ENCODE measurements at places on chromosomes 1 and 21. TPM values are rescaled to one million over a fixed set of nuclear protein-coding genes. Genes with fewer than 3 reads are reported as not detected.
A peak's percentile ranks its signal among the peaks of the same experiment; 100 is the strongest.

The PROK1 gene
- total RNA-seq = not detected

The GPR61 gene
- not detected for total RNA-seq

The EFNA3 gene
- 7.5 TPM for total RNA-seq

The C1orf141 gene
- not detected for total RNA-seq

The CEP104 gene
- 13.1 TPM for total RNA-seq

The TNFSF4 gene
- 0.21 TPM for total RNA-seq

The CA6 gene
- not detected for total RNA-seq

The MYBPH gene
- not detected for total RNA-seq

The ATP1A4 gene
- total RNA-seq = not detected

The SLC2A1 gene
- total RNA-seq = 372 TPM

The OBSCN gene
- 1.1 TPM for total RNA-seq

- DNase-seq = no peak
These were observed 923 bp upstream of the IFNGR2 start for GRCh38 chr21:33402001-33402979.

- no peak for DNase-seq
These were observed 59.8 kb downstream of the ITPKB start for GRCh38 chr1:226679262-226679661.

DNA sequence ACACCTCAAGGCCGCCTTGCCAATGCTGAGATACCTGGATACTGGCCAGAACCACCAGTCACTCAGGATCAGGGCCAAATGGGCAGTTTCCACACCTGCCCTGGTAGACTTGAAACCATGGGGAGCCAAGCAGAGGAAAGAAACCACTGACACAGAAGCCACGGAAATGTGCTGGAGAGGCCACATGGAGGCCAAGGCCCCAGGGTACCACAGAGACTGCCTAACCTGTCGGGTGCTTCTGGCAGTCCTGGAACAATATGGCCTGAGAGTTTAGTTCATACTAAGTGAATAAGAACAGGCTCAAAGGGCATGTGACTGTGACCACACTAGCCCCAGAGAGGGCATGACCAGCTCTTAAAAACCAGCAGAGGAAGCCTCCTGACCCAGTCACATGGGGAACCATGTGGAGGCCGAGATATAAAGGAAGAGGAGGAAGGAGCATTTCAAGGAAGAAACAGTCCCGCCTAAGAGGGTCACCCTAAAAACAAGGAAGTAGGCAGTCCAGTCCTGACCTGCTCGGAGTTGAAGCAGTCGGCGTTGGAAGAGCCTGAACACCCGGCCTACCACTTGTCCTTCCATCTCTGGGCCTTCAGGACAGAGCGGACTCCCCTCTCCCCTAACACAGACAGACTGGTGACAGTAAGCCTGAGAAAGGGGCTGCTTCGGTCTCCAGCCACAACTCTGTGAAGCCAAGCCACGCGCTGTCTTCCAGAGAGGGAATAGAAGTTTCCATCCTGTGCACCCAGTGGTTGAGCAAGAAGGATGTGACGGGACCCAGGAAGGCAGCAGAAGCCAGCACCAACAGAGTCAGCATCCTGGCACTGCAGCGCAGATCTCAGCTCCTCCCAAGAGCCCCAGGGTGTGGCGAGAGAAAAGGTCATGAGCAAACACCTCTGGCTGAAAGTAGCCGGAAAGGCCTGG lies at the start of gene DENND2D:
DENND2D (minus strand) TSS at position 766 of the 921 bp plus-strand sequence; CDS start at position 579, 187 bp downstream.
- DNase-seq = no peak

DNA sequence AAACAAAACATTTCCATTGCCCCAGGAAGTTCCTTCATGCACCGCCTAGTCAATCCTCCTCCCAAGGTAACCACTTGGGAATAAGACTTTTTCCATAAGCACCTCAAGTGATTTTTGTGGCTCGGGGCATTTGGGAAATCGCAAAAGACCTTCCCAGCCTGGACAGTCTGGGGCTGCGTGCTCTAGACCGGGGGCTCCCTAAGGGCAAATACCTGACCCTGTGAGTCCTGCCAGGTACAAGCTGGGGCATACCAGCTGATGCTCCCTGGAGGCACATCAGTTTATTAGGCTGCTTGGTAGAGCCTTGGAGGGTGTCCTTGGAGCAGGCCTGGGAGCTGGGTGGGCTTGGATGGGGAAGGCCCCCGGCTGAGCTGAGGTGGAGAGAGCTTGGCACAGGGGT lies 34.4 kb downstream of the ALPL start:
- DNase-seq = no peak

- DNase-seq = no peak
These were observed 62.5 kb upstream of the CAPZB start for GRCh38 chr1:19547814-19548213.

GRCh38 chr21:40639616-40640194 lies 207.3 kb downstream of the DSCAM start:
- no peak for DNase-seq

DNA sequence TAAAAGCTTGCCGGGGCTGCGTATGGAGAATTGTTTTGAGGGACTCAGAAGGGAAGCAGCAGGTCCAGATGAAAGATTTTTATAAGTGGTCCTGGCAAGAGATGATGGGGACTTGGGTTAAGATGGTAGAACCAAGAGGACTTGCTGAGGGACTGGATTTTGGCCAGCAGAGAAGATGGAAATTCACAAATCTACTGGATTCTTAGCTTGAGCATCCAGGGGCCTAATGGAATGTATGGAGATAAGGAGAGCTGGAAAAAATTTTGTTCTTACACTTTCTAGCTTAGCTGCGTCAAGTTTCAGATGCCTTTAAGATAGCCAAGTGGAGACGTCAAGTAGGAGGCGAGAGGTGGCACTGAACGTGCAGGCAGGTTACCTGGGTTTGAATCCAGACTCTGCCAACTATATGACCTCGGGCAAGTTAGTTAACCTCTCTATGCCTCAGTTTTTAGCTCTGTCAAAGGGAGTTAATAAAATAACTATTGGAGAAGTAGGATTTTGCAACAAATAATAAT lies 3.4 kb upstream of the RBP7 start:
- DNase-seq = no peak

DNA sequence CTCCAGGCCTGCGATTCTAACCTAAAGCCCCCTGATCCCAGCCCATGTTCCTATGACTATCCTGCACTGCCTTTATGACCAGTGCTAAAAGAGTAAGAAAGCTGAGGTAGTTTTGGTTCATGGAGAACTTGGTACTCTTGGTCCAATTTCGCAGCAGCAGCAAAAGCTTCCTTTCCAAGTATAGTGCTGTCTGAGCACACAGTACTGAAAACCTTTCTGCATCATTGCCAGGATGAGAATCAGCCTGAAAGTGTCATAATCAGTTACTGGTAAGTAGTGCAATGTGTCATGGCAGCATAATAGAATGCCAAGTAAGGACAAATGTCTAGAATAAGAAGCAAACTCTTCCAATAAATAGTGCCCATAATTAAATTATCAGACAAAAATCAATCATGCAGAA lies 889.6 kb upstream of the ADGRL4 start:
- no peak for DNase-seq

- peak; percentile 48 for DNase-seq
These were observed at the start of gene NIBAN1 for GRCh38 chr1:184974056-184974836. TSS of gene NIBAN1 (minus strand) at chr1:184974508. CDS start at chr1:184974356, 152 bp downstream.

DNA sequence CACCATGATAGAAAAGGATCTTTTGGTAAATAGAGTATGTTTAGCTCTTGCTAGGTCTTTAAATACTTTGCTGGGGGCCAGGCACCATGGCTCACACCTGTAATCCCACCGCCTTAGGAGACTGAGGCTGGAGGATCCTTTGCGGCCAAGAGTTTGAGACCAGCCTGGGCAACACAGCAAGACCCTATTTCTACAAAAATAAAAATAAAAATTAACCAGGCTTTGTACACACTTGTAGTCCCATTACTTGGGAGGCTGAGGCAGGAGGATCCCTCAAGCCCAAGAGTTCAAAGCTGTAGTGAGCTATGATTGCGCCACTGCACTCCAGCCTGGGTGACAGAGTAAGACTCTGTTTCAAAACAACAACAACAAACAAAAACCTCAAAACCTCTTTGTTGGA lies 1.1 kb upstream of the KCNE2 start:
- no peak for DNase-seq

- DNase-seq = no peak
These were observed 12.2 kb upstream of the CD2 start for GRCh38 chr1:116741836-116742565.

- no peak for DNase-seq
These were observed 107.2 kb downstream of the LAMC2 start for GRCh38 chr1:183293241-183293640.

- peak; percentile 87 for DNase-seq
These were observed 43.7 kb downstream of the ADAMTS1 start for GRCh38 chr21:26801498-26801897.

GRCh38 chr1:230090194-230090711 lies 23.2 kb downstream of the GALNT2 start:
- DNase-seq = peak; percentile 72

DNA sequence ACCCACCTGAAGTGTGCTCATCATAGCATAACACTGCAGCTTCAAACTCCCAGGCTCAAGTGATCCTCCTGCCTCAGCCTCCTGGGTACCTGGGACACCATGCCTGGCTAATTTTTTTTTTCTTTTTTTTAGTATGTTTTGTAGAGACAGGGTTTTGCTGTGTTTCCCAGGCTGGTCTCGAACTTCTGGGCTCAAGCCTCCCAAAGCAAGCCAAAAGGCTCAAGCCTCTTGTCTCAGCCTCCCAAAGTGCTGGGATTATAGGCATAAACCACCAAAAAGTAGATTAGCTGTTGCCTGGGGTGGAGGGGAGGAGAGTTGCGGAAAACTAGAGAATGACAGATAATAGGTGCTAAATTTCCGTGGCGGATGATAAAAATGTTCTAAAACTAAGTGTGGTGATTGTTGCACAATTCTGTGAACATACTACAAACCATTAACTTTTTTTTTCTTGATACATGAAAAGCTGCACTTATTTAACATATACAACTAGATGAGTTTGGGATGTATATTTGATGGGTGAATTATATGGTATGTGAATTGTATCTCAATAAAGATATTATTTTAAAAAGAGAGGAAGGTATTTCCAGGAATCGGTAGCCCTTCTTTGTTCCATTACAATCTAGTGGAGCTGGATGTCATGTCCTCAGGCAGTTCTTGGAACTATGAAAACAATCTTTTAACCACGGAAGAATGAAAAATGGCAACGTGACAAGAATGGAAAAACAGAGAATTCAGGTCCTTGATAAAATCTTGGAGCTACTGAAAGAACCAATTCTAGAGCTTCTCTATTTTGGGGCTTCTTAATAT lies 27.3 kb upstream of the MED18 start:
- DNase-seq = no peak

DNA sequence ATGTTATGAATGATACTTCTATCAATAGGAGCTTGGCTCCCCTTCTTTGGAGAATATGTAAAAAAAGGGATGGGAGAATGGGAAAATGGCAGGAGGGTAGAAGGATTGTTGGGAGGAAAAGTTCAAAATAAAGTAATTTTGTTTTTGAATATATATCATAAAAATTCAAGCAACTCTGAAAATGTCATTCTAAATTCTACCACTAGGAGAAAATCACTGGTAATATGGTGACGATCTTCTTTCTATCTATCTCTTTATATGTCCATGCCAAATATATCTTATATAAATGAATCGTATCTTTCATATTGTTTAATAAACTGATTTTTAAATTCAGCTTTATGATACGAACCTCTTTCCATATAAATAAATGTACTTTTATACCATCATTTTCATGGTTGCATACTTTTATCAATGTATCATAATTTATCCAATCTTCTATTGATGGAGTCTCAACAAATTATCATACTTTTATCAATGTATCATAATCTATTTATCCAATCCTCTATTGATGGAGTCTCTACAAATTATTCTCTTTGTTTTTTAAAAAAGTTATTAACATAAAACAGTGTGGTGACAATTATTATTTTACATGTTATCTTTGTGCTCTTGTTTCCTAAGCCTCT lies 73.7 kb upstream of the MARK1 start:
- DNase-seq = no peak
